GM06990 (cell line): ENCODE measurements at places on chromosomes 7 and 10.

- DNase-seq: no peak
These were observed 291.3 kb downstream of the PTEN start for GRCh38 chr10:88154596-88155250.

DNA sequence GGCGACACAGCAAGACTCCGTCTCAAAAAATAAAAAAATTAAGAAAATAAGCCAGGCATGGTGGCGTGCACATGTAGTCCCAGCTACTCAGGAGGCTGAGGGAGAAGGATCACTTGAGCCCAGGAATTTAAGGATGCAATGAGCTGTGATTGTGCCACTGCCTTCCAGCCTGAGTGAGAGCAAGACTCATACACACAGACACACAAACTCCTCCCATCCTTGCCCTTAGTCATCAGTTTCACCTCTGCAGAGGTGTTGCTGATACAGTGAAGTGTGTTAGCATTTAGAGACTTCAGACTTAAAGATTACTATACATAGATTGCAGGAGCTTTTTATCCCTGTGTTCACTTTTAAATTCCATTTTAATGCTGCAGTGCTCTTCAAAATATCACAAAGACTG, 5.5 kb upstream of the H2AZ2 start:
- no peak for DNase-seq

DNA sequence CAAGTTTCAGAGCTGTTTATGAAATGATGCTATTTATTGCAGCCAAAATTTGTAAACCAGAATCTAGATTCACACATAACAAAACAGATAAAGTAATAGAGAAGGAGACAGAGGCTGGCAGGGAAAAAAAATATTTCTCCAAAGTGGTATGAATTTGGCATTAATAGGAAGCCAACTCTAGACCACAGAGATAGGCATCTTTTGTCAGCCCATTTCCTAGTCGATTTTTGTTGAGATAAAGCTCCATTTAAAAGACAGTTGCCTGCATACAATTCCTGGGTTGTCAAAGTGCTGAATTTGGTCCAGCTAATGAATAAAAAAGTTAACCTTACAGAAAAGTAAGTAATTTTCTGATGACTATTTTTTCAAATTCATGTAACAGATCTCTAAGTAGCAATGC, 219.3 kb downstream of the ELMO1 start:
- no peak for DNase-seq

DNA sequence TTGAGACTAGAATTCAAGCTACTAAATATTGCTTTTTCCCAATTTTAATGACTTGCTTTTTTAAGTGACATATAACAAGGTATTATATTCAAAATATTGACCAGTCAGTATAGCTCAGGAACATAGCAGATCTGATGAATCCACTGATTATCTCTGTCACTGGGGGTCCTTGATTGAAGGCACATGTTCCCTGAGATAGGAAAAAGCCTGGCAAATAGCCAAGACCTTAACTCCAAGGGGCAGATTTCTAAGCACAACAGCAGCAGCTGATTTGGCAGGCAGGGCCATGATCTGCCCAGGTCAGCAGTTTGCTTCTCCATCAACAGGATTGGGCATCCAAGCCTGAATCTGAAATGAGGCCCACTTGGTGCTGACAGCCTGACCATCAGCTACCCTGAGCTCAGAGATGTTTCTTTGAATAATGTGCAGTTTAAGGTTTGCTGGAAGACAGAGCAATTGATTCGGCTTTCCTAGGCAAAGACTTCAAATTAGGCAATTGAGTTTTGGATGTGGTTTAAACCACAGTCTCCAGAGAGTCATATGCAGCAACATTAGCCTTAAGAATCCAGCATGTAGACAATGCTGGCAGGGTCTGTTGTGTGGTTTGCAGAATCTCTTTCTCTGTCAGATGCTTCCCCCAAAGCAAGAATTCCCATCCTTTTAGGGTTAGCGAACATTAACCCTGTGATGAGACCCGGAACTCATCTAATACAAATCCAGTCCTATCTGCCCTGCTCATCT, 352.6 kb downstream of the ADRA2A start:
- DNase-seq: no peak

DNA sequence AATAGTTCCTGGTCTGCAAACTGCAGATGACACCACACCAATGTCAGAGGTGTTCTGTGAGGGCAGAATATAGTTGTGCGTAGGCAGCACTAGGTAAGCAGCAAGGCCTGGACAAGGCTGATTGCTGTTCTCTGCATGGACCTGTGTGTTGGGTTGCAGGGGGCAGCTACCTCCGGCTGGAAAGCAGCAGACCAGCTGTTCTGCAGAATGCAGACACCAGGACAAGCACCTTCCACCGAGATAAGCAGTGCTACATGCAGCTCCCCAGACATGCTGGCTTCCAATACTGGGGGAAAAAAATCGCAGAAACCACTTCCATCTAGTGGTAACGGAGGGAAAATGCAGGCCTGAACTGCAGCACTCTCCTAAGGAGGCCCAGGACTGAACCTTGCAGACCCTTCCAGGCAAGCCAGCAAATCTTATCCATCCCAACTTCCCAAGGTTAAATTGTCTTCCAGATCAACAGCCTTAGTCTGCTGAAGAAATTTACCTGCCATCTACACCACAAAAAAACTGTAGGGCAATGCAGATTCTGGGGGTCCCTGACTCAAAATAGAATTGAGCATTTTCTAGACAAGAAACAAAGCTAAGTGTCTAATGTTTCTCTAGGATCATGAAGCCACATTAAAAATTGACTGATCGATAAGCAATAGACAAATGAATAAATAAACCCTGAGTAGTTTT, 50.5 kb upstream of the COBL start:
- DNase-seq: no peak

DNA sequence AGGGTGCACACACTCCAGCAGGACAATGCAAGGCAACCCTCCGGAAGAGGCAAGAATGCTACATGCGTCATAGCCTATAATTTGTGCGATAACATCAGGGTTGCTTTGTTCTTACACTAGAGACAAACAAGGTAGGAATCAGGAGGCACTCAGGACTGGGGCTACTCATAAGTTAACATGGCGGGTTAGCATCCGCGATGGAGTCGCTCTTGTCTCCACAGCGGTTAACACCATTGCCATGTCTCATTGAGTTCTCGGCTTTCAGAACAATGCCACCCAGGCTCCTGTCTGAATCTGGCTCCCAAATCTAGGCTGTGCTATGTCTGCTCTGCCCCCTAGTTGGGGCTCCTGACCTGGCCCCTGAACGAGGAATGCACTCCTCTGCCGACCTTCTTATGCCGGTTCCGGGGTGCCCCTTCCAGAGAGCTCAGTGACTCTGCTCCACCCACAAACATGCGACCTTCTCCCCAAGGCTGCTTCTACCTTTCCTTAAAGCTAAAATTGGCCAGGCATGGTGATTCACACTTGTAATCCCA, 24.9 kb upstream of the SLF2 start:
- no peak for DNase-seq

DNA sequence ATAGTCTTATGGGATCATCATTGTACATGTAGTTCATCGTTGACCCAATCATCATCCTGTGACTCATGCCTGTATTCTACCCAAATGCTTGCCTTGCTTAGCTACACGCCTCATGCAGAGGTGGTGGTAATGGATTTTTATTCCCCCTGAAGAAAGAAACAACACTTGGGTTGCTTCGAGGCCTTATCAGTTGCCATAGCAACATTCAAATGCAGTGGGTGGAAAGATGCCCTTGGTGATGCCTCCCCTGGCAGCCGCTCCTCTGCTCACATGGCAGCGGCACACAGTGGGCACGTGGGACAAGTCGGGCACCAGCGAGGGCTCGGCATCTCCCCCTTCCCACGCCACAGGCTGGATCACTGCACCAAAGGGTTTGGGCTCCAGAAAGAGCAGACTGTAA, 54.0 kb upstream of the NMT2 start:
- no peak for DNase-seq

- no peak for DNase-seq
These were observed 168.0 kb upstream of the AHR start for GRCh38 chr7:17130281-17131059.
